ENCODE measurements at places on chromosomes 2 and 18.
A peak's percentile ranks its signal among the peaks of the same experiment; 100 is the strongest.

- peak; percentile 58 for DNase-seq
These were observed 166.8 kb upstream of the ID2 start for GRCh38 chr2:8514796-8515758.

DNA sequence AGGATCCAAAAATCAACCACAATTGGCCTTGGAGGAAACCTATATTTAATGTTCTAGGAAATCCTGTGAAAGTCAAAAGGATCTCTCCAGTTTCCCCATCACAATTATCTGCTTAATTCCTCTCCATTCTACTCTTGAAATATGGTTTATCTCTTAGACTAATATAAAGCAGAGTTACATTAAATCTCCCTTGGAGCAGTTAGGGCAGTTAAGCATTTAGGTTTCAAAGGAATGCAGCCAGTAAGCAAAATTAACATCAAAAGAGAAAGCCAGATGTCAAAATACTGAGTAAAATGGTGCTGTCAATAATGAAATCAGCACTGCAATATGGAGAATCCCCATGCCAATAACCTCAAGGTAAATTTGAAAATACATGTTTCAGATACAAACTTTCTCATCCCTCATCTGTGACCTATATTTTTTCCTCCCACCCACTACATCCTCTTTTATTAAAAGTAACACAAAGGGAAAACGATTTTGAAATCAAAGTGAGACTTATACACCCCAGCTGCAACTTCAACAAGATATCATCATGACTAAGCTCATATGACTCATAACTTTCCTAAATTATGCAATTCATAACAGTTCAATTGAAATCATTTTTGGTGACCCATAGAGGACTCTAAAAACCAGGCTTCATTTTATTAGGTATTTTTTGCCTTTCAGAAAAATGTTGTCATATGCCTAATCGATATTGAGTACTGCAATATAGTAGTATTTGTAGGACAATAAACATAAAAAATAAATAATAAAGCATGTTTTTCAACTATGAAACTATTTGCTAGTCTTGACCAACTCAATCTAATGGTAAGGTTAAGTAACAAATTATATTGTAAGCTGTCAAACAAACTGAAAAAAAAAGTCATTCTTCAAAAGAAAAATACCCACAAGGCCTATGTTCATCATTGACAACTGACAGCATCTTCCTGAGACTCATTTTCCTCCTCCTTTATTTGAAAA, 3.1 kb downstream of the ADAM17 start:
- DNase-seq = no peak

DNA sequence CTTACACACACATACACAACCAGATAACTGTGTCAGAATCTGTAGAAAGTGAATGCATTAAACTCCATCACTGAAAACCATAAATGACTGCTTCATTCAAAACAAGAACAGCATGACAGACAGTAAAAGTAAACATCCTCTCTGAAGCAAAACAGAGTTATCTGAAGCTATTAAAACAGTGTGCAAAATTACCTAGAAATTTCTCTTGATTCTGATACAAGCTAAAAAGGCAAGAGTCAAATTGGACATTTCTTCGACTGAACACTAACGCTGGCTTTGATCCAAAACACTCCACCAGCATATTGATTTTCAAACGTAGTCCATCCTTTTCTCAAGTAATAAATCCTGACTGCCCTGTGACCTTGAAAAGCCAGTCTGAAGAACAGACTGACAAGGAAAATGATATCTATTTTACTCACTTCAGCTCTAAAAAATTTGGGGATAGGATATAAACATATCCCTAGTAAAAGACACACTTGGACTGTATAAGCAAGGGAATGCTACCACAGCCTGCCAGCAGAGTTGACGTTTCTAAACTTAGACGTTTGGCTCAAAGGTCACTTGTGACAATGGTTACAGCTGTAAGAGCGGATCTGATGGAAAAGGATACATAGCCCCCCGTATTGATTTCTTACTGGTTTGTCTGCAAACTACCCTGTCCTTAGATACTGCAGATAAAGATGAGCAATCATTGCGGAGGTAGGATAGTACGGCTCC, 128.9 kb upstream of the ITGB6 start:
- DNase-seq = no peak

DNA sequence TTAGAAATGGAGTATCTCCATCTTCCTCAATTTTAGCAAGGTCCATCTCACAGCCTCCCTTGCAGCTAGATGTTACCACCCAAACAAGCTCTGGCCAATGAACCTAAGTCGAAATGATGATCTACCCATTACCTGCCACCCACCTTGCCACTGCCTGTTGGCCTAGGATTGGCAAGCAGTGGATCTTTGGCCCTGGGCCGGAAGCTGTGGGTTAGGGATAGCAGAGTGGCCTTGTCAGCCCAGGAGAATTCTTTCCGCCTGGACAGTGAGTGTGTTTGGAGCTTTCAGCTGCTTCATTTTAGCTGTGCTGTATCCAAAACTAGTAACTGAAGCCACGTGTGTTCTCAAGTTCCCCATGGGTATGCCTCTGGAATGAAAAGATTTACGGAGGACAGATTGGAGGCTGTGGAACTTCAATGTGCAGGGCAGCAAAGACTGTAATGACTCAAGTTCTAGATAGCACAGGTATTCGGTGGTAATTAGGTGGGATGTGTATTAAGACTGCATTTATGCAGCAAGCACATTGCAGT, 7.7 kb upstream of the PARD6G start:
- DNase-seq = no peak

DNA sequence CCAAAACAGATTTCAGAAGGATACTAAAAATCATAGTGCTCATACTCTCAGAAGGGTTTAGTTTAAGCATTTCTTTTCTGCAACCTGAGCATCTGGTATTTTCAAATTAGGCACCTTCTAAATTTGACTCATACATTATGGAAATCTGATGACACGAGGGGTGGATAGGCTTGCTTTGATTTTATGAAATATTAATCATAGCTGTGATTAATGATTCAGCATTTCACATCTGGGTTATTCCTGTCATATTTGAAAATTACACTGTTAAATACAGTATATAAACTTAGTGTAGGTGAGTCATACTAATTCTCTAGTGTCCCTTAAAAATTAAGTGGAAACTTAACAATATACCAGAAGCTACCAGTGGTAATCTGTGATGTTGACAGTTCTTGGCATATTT, 47.7 kb downstream of the MRPS9 start:
- no peak for DNase-seq

DNA sequence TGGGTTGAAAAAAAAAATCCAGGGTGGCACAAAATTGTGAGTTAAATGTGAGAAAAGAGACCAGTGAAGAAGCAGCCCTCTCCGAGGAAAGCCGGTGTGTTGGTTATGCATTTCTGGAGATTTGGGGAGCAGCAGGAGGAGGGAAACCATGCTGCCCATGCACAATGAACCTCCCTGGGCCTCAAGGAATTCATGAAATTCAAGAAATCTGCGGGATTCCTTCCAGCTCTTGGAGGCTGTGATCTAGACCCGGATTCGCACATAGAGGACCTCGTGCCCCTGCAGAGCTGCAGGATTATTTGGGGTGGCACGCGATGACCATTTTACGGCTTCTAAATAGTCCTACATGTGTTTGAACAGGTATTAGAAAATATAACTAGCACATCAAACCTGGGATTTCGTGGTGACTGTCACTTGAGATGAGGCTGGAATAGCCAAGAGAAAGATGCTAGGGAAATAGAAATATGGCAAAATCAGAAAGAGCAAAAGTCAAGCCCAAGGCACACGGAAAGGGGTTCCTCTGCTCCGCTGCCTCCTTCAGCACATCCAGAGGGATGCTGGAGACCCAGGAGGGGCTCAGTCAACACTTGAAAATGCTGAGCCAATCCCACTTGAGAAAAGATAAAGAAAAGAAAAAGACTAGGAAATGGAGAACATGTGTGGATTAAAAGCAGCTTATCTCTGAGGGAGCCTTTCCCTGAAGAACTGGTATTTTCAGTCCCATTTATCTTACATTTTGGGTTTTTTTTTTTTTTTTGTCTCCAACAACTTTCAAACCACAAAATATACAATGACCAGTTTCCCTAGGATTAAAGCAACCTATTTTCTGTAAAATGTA, 22.0 kb downstream of the KCTD1 start:
- no peak for DNase-seq

DNA sequence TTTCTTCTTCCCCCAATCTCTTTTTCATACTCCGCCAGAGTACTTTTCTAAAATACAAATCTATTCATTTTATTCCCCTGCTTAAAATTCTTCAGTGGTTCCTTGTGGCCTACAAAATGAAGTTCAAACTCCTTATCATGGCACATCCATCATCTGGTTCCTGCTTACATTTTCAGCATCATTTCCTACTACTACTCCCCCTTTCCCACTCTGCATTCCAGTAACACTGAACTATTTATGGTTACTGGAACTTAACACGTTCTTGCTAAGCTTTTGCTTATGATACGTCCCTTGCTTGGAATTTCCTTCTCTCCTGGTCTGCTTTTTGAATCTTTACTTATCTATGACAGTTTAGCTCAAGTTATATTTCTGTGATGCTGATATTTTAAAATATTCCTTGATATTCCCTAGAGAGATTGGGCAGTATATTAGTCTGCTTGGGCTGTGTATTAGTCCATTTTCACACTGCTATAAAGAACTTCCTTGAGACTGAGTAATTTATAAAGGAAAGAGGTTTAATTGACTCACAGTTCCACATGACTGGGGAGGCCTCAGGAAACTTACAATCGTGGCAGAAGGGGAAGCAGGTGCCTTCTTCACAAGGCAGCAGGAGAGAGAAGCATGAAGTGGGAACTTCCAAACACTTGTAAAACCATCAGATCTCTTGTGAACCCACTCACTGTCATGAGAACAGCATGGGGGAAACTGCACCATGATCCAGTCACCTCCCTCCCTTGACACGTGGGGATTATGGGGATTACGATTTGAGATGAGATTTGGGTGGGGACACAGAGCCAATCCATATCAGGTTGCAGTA, 53.2 kb downstream of the BMPR2 start:
- no peak for DNase-seq

DNA sequence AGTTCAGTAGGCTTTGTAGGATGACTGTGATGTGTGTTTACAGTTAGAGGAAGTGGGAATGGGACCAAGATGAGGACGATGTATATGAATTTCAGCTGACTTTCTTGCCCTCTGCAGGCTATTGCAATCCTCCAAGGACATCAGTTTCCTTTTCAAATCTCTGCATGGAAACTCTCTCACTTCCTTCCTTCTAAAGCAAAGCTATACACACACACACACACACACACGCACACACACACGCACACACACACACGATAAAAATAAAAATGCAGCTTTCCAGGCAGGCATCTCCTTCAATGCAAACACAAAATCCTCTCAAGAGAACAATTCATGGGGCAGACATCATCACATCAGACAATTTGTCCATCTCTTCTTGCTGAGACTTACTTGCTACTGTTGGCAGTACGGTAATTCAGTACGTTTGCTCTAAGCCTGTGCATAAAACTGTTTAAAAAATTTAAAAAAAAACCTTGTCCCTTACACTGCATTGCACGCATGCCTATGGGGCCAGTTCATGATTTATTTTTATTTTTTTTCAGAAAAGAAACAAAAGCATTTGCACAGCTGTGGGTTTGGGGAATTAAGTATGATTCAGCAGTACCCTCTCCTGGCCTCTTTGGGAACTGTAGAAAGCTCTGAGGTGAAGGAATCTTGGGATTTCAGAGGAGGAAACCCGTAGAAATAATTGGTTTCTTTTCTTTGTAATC, 27.1 kb upstream of the ICOS start:
- DNase-seq = no peak

GRCh38 chr2:96882230-96882629, 12.3 kb upstream of the SEMA4C start:
- DNase-seq = no peak

GRCh38 chr2:168336786-168337388, 89.5 kb upstream of the STK39 start:
- peak; percentile 33 for DNase-seq

DNA sequence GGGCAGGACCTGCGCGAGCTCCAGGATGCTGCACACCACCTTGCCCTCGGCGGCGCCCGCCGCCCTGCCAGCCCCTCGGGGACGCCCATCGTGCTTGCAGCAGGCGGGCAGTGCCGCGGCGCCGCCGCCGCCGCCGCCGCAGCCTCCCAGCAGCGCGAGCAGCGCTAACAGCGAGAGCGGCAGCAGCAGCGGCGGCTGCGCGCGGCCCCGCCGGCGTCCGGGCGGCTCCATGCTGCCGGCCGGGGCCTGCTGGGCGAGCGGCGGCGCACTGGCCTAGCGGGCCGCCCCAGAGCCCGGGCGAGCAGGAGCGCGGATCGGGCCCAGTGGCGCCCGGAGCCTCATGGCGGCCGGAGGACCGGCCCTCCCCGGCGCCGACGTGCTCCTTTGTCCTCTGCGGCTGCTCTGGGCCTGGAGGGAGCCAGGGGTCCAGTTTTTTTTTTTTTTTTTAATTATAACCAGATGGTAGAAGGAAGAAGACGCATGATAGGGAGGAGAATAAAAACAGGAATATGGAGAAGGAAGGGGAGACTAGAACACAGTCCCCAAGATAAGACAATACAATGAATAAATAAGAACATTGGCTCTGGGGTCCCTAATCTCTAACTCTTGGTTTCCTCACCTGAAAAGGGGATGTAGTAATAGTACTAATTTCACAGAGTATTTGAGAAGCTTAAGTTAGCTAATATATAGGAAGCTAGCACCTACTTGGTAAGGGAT, 17.1 kb upstream of the ANKRD62 start:
- DNase-seq = no peak

DNA sequence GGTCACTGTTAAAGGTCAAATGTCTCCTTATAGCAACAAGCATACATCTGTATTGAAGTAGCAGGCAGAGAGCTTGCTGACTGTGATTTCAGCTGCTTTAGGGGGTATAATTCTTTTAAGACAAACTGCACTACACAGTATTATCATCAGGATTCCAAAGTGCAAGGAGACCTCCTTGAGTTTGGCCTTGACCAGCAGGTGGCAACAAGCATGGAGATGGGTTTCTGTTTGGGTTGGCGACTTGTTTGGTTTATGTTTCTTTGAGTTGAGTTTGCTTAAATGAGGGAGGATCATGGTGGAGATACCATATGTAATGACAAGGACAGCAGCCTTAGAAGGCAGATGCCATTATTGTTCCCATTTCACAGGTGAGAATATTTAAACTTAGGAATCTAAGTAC, 681.0 kb upstream of the ID2 start:
- DNase-seq = no peak

GRCh38 chr2:188475945-188476344, 184.3 kb downstream of the GULP1 start:
- DNase-seq = no peak

DNA sequence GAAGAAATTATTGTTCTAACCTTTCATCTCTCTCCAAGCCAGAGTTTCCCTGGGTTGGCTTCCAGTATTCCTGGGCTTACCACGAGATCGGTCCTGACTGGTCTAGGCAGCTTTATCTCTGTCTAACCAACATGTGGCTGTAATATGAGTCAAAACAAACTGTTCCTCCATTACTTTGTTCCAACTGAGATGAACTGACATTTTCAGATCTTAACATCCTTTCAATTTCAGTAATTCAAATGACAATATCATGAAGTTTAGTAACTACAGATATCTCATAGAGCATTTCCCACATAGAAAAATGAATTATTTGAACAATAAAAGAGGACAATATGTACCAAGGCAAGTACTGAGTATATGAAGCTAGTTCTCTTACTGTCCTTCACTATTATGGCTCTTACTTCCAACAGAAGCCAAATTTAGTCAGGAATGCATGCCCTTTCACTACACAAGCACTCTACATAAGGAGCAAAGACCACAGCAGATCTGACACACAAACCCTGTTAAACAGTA, 15.5 kb downstream of the SLC25A12 start:
- DNase-seq = no peak

Data from activated T-cell treated with anti-CD3 and anti-CD28 coated beads for 24 hours (primary cell).